ENCODE measurements at places on chromosomes 16 and 17.

- DNase-seq = no peak
Measured at GRCh38 chr16:88883946-88884345, 17.5 kb upstream of the PABPN1L start.

DNA sequence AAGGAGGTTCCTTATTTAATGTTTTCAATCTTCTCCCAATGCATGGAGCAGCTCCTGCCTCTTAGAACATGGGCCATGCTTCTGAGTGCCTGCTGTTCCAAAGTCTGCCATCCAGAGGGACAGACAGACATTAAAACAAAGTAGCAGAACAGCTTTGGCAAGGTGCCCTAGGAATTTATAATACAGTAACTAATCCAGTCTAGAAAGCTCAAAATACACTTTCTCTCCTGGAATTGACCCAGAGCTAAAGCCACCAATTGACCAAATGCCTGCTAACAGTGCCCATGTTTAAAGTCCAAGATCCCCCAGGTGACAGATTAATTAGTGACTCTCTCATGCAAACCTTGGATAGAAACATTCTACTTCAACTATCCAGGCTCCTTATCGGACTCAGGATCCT lies 11.1 kb upstream of the CHRNE start:
- DNase-seq = no peak

DNA sequence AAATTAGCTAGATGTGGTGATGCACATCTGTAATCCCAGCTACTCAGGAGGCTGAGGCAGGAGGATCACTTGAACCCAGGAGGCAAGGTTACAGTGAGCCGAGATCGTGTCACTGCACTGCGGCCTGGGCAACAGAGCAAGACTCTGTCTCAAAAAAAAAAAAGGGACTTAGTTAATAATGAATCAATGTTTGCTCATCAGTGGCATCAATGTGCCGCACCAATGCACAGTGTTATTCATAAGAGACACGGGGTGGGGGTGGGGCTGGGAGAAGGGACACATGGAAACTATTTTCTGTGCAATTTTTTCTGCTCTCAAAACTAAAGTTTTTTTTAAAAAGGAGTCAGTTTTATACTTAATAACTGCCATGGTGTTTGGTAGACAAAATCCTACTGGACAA lies 6.8 kb upstream of the ATP2C2 start:
- no peak for DNase-seq

DNA sequence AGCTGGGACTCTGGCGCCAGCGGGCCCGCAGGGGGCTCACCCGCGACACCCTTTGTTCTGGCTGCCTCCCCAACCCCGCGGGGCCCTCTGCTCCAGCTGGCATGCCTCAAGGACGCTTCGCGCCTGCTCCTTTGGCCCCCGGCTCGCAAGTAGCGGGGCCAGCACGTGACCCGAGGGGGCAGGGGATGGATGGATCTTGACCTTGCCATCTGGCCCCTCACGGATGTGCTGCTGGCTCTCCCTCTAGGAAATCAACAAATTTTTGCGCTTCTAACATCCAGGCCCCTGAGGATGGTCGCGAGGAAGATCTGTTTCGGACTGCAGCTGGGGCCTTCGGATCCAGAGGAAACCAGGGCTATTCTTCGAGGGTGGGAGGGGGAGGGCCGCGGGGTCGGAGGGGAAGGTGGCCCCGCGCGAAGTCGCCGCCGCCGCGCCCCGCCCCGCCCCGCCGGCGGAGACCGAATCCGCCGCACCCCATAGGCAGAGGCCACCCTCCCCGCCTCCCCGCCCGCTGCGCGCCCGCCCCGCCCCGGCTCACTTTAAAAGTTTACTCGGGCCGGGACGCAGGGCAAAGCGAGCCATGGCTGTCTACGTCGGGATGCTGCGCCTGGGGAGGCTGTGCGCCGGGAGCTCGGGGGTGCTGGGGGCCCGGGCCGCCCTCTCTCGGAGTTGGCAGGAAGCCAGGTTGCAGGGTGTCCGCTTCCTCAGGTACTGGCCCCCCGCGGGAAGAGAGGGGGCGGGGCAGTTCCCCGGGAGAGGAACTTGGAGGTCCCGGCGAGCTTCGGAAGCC lies at the start of gene ACSF2:
ACSF2 (plus strand) TSS at position 537 of the 790 bp plus-strand sequence; CDS start at position 581, 44 bp downstream.
- DNase-seq = no peak

DNA sequence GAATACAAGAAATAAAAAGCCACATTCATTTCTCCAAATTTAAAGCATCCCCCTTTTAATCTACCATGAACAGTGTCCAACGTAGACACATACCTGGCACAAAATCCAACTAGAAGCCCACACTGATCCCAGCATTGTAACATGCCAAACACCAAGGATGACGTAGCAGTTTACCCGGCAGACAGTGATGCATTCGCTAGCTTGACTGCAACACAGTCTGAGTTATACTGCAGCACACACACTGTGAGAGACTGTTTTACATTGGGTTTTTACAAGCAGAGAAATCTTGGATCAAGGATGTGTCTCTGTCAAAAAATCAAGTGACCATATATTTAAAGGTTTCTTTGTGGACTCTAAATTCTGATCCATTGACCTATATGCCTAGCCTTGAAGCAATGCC lies 74.5 kb upstream of the C17orf78 start:
- DNase-seq = no peak

- DNase-seq = no peak
Measured at GRCh38 chr16:48833461-48833860, 223.5 kb upstream of the N4BP1 start.

GRCh38 chr17:74682028-74682427 lies 30.7 kb downstream of the CD300LF start:
- DNase-seq = no peak

DNA sequence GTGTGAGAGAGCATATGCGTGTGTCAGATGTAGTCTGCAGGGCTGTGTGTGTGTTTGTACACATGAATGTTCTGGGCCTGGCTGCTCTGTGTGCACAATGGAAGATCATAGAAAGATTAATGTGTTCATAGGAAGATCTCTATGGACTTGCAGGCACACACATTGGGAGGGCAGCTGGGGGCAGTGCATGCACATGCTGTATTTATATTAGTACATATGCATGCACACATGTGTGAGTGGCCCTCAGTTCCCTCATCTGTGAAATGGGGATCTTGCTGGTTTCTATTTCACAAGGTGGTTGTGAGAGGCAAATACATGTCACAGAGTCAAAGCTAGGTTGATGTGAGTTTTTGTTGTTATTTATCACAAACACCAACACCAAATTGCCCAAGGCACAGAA lies 2.1 kb downstream of the CA7 start:
- no peak for DNase-seq

DNA sequence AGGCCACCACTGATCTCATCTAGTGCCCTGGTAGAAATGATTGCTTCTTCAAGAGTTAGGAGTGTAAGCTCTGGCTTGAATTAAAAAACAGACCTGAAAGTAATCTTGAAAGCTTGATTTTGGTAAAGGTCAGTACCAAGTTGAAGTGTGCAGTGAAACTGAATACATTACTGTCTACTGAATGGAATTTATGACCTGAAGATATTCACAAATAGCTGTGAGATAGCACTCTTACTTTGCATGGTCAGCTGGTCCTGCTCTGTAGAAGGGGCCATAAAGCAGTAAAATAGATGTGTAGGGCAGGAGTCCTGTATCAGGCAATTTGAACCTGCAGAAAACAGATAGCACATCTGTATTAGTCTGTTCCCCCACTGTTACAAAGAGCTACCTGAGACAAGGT lies 78.6 kb downstream of the MYH13 start:
- DNase-seq = no peak

DNA sequence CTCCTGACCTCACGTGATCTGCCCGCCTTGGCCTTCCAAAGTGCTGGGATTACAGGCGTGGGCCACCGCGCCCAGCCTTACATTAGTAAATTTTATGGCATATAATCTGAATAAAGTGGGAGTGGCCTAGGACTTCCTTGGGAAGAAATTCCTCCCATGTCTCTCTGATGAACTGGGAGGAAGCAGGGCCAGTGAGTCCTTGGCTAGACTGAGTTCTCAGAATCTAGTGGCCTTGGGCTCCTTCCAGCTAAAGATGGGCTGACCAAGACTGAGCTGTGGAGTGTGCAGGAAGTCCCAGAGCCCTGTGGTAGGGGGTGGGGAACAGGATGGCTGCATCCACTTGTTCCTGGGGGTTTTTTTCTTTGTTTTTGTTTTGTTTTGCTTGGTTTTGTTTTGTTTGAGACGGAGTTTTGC lies 10.0 kb upstream of the NAGLU start:
- no peak for DNase-seq

DNA sequence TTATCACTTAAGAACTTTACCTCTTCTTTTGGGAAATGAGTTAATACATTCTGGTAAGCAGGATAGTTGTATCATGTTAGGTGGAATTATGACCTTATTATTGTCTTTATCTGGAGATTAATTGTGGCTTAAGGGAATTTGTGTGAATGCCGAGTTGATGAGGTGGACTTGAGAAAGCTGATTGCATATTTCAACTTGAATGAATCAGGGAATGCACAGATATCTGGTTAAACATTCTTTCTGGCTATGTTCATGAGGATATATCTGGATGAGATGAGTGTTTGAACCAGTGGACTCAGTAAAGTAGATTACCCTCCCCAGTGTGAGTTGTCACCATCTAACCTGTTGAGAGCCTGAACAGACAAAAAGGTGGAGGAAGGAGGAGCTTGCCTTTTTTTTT lies 326.1 kb upstream of the GOT2 start:
- no peak for DNase-seq

DNA sequence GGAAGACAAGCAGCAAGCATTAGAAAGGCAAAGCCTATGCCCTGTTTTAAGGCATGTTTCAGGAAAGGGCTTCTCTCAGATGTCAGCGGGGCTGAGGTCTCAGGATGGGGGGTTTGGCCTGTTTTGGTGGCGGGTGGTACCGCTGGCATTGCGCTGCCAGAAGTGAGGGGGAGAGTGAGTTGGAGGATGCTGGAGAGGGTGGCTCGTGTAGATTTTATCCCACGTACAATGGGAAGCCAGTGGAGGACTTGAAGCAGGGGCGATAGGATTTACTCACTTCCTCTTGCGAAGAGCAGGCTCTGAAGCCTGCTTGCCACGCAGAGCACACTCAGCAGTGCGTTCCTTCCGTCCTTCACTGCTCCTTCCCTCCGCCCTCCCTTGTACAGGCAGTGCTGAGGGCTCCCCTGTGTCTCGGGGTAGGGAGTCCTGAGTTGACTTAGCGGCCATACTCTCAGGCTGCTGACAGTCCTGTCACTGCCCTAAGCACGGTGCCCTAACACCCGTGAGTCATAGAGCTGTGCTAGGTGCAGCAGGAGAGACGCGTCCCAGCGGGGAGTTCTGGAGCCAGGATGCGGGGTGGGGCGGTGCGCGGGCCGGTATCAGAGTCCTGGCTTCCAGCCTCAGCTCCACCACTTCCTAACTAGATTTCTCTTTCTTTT lies 113.1 kb downstream of the SNX29 start:
- no peak for DNase-seq

DNA sequence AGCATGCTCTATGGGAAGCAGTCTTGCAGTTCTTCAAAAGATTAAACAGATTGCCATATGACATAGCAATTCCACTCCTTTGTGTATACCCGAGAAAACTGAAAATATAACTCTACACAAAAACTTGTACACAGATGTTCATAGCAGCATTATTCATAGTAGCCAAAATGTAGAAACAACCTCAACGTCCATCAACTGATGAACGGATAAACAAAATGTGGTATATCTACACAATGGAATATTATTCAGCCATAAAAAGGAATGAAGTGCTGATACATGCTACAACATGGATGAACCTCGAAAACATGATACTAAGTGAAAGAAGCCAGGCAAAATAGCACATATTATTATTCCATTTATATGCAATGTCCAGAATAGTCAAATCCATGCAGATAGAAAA lies 221.2 kb upstream of the PSMD7 start:
- DNase-seq = no peak

DNA sequence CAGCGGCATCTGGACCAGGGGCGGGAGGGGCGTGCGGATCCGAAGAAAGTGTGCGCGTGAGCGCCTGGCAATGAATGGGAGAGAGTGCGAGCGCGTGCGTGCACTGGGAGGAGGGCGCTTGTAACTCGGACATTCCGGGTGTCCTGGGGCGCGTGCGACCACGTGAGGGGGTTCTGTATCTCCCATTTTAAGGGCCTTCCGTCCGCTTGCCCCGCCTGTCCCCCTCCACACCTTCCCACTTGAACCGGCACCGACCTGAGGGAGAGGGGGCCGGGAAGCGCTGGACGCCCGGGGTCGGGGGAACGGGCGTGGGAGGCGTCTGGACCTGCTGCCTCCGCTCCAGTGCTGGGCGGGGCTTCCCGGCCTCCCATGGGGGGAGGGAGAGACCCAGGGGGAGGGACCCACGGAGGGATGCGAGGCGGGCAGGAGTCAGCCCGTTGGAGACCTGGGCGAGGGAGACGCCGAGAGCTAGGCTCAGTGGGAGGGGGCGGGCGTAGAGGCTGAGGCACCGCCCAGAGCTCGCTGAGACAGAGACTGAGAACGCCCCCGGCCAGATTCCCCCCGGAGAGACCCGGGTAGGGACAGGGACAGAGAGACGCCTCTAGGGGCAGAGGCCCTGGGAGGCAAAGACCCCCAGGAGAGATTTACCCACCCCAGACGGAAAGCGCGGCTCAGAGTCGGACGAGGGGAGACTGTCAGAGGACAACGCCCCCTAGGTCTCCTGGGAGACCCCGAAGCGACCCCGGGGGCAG lies at the start of gene KREMEN2:
KREMEN2 (plus strand) TSS at position 553 of the 752 bp plus-strand sequence. CDS start 246 bp downstream, outside the sequence.
- no peak for DNase-seq

GRCh38 chr17:29663155-29663554 lies 40.4 kb upstream of the CORO6 start:
- DNase-seq = no peak

- DNase-seq = no peak
Measured at GRCh38 chr17:79652999-79653643, 42.3 kb upstream of the RBFOX3 start.

DNA sequence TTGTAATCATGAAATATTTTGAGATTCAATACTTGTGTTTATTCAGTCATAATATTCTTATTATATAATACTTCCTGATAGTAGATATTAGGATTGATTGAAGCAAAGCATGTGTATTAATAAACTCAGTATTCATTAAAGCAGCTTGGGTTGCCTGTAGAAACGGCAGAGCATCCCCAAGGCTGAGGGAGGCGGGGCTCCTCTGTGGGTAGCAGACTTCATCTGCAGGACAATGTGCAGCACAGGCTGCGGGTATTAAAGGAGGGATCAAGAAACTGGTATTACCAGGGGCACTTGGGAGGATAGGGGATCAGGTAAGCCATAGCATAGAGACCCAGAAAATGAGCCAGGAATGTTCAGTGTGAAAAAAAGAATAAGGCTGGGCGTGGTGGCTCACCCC lies 213.6 kb downstream of the PRKCA start:
- DNase-seq = no peak

GRCh38 chr17:7351665-7352502 lies at the start of gene KCTD11:
TSS of gene KCTD11 (plus strand) at chr17:7352162.
- peak; percentile 79 for DNase-seq

- DNase-seq = no peak
Measured at GRCh38 chr17:27793168-27793905, 7.0 kb downstream of the NOS2 start.

- DNase-seq = no peak
Measured at GRCh38 chr16:31484491-31485171, 1.7 kb downstream of the SLC5A2 start.

GRCh38 chr17:40124279-40125141 lies 2.7 kb downstream of the MSL1 start:
- DNase-seq = no peak

- DNase-seq = no peak
Measured at GRCh38 chr17:17840751-17841591, 4.2 kb upstream of the SREBF1 start.

- DNase-seq = no peak
Measured at GRCh38 chr16:10577305-10578202, 2.8 kb downstream of the EMP2 start.

- DNase-seq = no peak
Measured at GRCh38 chr17:79395066-79395465, 215.8 kb downstream of the RBFOX3 start.
